ENCODE measurements at places on chromosomes 5 and 9. TPM values are rescaled to one million over a fixed set of nuclear protein-coding genes. Genes with fewer than 3 reads are reported as not detected.

DNA sequence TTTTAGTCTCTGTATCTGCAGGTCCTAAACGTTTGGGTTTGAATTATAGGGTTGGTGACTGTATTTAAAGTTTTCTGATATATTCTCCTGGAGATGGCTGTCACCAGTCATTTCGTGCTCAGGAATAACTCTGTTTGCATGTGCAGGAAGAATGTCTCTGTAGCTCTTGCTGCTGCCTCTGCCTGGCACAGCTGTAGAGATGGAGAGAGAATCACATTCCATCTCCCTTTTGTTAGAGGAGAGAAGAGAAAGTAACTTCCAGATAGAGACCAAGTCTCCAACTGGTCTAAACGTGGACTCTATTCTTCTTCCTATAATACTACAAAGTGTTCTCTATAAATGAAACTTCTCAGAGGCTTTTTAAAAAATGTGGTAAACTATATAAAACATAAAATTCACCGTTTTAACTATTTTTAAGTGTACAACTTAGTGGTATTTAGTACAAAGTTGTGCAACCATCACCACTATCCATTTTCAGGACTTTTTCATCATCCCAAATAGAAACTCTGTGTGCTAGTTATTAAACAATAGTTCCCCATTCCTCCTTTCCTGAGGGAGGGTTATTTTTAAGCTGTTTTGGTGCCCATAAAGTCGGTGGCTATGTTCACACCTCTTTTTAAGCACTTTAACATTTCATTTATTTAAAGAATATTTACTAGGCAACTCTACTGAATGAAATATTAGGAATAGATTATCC, 20.7 kb upstream of the STARD4 start:
- DNase-seq: peak; percentile 18
- peaks cover 5% of the 10 kb centered on the region for H3K4me1 ChIP-seq
- no peaks in the 10 kb centered on the region for H3K36me3 ChIP-seq
- H3K4me3 ChIP-seq: no peak overlapping the region
- H3K27me3 ChIP-seq: no peaks in the 10 kb centered on the region

- DNase-seq: no peak
- H3K27ac ChIP-seq: no peak overlapping the region
- H3K36me3 ChIP-seq: no peaks in the 10 kb centered on the region
Observed at GRCh38 chr5:78808818-78809217, 160.2 kb upstream of the LHFPL2 start.

CENPP gene
- total RNA-seq: 4.7 TPM

DNA sequence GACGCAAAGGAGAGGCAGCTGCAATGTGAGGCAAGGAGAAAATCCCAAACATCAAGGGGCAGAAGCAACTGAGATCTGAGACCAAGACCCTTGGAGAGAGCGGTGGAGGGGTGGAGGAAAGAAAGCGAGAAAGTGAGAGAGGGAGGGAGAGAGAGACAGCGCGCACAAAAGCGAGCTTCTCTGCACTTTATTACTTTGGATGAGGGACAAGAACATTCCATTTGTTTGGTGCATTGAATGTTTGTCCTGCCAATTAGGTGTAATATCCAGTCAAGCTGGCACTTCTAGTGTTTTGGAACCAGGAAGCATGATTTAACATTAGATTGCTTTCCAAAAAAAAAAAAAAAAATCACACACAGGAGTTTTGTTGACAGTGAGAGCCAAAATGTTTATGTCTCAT, 1.4 kb downstream of the CAST start:
- peak overlapping the region; percentile 98 for H3K4me3 ChIP-seq
- DNase-seq: no peak
- peak overlapping the region; percentile 79 for H3K27ac ChIP-seq
- peaks cover 11% of the 10 kb centered on the region for H3K4me1 ChIP-seq

NFIB gene
- total RNA-seq: 26.2 TPM

COL15A1 gene
- total RNA-seq: 8.0 TPM

ANKRD34B gene
- not detected for total RNA-seq

DNA sequence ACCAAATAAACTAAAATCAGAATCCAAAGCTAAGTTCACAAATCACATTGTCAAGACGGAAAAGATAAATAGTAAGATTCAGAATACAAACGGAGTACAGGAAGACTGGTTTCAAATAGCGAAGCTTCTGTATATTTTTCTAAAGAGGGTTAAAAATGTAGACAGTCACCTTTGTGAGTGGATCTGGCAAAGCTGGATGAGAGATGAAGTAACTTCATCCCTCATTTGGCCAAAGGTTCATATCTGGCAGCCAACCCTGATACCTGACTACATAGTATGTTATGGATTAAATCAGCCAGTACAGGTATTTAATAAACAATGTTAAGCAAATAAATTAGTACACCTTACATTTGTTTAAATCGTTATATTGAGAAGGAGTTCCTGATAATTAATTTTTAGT, 21.3 kb upstream of the DENND4C start:
- H3K36me3 ChIP-seq: no peaks in the 10 kb centered on the region
- DNase-seq: no peak
- H3K27me3 ChIP-seq: no peaks in the 10 kb centered on the region
- no peak overlapping the region for H3K4me3 ChIP-seq

CCDC183 gene
- total RNA-seq: not detected

DNA sequence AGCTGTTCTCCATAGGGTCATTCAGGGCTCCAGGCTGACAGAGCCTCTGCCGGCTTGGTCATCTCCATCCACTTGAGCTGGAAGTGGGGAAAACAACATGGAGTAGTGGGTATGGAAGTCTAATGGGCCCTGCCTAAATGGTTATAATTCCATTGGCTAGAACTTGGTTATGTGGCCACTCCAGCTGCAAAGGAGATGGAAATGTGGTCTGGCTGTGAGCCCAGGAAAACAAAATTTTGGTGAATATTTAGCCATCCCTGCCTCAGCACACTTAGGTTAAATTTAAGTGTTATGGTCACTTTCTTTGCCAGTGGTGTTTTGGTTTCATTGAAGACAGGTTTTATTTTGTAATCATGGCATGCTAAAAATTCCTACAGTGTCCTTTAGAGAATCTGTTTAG, 112.3 kb downstream of the SMARCA2 start:
- no peaks in the 10 kb centered on the region for H3K27me3 ChIP-seq
- peaks cover 18% of the 10 kb centered on the region for H3K4me1 ChIP-seq
- DNase-seq: no peak
- H3K27ac ChIP-seq: no peak overlapping the region
- peaks cover 15% of the 10 kb centered on the region for H3K36me3 ChIP-seq
- no peak overlapping the region for H3K4me3 ChIP-seq

DNA sequence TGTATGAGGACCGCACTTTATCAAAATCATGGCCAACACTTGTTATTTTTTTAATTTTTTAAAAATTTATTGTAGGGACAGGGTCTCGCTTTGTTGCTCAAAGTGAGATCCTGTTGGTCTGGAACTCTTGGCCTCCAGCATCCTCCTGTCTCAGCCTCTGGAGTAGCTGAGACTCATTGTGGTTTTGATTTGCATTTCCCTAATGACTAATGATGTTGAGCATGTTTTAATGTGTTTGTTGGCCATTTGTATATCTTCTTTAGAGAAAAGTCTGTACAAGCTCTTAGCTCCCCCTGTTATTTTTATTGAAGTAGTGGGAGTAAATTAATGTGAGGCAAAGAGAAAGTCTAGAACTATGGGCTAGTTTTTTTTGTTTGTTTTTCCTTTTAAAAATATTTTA, 1.6 kb upstream of the RPS6 start:
- no peak overlapping the region for H3K4me3 ChIP-seq
- no peak for DNase-seq
- peaks cover 21% of the 10 kb centered on the region for H3K4me1 ChIP-seq

DNA sequence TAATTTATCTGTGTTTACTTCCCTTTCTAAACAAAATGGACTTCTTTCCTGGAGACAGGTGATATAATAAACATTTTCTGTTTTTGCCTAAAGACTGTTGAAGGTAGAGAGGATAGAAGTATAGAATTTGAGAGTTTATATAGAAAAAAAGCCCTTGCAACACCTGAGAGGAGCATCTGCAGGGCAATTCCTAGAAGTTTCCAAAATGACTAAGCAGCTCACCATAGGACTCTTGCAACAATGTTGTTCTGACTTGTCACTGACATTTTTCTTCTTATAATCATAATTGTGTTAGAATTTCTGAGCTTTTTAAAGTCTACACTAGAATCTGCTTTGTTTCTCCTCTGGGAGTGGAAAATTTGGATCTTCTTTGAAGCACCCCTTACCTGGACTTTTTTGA, 216.8 kb downstream of the TUSC1 start:
- DNase-seq: no peak
- H3K4me3 ChIP-seq: no peak overlapping the region
- H3K36me3 ChIP-seq: no peaks in the 10 kb centered on the region
- no peaks in the 10 kb centered on the region for H3K4me1 ChIP-seq

OLFML2A gene
- total RNA-seq: 27.1 TPM

All from osteoblast (primary cell).